ENCODE measurements at places on chromosomes 13 and 19. TPM values are rescaled to one million over a fixed set of nuclear protein-coding genes. Genes with fewer than 3 reads are reported as not detected.

- no peak for DNase-seq
- H3K4me1 ChIP-seq = no peaks in the 10 kb centered on the region
- H3K27ac ChIP-seq = no peak overlapping the region
- H3K4me3 ChIP-seq = no peak overlapping the region
- H3K36me3 ChIP-seq = no peaks in the 10 kb centered on the region
Observed at GRCh38 chr19:15829306-15829698, 13.8 kb upstream of the OR10H1 start.

- H3K27ac ChIP-seq = no peak overlapping the region
- no peak for DNase-seq
- no peaks in the 10 kb centered on the region for H3K27me3 ChIP-seq
- H3K4me3 ChIP-seq = no peak overlapping the region
- H3K4me1 ChIP-seq = no peaks in the 10 kb centered on the region
Observed at GRCh38 chr13:80361883-80362327, 21.0 kb upstream of the SPRY2 start.

GRCh38 chr13:79736356-79736755, 255.4 kb downstream of the NDFIP2 start:
- H3K4me1 ChIP-seq = no peaks in the 10 kb centered on the region
- DNase-seq = no peak
- H3K27ac ChIP-seq = no peak overlapping the region
- H3K4me3 ChIP-seq = no peak overlapping the region

- no peaks in the 10 kb centered on the region for H3K36me3 ChIP-seq
- no peaks in the 10 kb centered on the region for H3K27me3 ChIP-seq
- H3K4me3 ChIP-seq = no peak overlapping the region
- DNase-seq = peak; percentile 44
- H3K4me1 ChIP-seq = no peaks in the 10 kb centered on the region
Observed at GRCh38 chr19:1076951-1077350, 10.0 kb downstream of the ARHGAP45 start.

DNA sequence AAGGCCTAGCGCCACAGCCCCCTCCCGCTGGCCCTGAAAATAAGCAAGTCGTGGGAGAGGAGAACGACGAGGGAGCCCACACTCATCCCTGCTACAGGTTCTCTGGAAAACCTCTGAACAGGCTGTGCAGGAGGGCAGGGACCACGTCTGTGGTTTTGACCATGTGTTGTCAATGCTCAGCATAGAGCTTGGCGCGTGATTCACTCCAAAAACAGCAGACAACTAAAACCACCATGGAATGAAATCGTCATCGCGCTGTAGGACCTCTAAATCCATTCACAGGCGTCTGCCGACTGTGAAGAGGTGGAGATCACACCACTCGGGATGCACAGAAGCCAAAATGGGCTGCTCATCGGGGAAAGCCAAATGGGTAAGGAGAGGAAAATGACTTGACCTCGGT, 121.3 kb downstream of the COL4A1 start:
- peaks cover 94% of the 10 kb centered on the region for H3K36me3 ChIP-seq
- no peak overlapping the region for H3K4me3 ChIP-seq

The FCHO1 gene
- not detected for total RNA-seq

The ZNF382 gene
- total RNA-seq = 0.32 TPM

The GFY gene
- total RNA-seq = not detected

The EDDM13 gene
- total RNA-seq = not detected

All from ascending aorta (tissue), 2 donors.